ENCODE measurements at places on chromosomes 16 and 17. TPM values are rescaled to one million over a fixed set of nuclear protein-coding genes. Genes with fewer than 3 reads are reported as not detected.

The CACNB1 gene
- 3.6 TPM for total RNA-seq

The C17orf67 gene
- total RNA-seq: 0.71 TPM

The PPY gene
- total RNA-seq: not detected

The HSPB9 gene
- not detected for total RNA-seq

The KRTAP4-5 gene
- total RNA-seq: not detected

The ZNF668 gene
- 9.8 TPM for total RNA-seq

The KRTAP2-3 gene
- total RNA-seq: not detected

Data from smooth muscle cell of bladder (primary cell).